ENCODE measurements at places on chromosomes 2 and 18.
A peak's percentile ranks its signal among the peaks of the same experiment; 100 is the strongest.

DNA sequence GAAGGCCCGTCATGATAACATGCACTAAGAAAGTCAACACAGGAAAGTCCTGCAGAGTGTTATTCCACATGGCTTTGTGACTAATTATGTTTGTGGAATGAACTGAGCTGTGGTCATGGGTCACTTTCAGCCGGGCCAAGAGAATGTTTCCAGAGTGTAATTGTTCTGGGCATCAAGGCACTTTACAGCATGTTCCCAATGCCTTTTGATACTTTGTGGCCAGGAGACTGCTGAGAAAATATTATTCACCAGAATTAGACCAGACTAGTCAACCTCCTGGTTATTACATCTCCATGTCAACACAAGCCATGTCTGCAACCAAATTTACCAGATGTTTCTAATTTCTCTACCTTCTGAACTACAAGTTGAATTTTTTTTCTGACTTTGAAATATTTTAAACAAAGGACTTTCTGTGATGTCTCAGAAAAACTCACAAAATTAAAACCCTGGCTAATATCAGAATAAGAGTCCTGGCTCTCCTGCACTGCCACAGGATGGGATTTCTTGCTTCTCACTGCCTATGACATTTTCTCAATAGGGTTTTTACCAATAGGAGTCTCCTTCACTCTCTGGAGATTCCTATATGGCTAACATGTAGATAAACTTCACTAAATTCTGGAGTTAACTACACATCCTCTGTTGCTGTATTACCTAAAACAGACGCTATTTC lies 90.6 kb upstream of the WDR75 start:
- no peak for DNase-seq

DNA sequence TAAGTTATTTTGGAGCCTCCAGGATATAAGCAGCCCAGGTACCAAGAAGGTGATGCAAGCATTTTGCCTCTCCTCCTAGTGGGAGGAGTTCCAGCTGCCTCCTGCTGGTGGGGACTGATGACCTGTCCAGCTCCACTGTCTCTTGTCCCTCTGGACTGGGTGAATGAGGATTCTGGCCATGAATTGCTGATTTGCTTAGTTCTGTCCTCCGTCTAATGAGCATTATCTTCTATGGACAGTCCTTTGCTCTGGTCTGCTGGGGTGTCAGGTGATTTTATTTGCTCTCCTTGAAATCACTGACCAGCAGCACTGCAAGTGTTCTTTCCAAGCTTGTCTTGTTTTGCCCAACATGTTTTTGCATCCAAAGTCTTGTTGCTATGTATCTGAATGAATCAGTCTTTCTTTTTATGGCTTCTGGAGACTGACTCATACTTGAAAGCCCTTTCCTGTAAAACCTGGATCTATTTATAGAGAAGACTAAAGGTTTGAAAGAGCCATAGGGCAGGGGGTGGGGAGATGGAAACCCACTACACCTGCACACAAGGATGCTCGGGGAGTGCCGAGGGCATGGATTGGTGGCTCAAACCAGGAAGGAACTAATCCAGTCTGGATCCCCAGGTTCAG lies 40.5 kb upstream of the EFHD1 start:
- DNase-seq, result no peak

GRCh38 chr2:207512356-207512755 lies 17.4 kb upstream of the CREB1 start:
- no peak for DNase-seq

- DNase-seq, result no peak
Observed at GRCh38 chr2:170986566-170987258, 57.7 kb downstream of the GORASP2 start.

DNA sequence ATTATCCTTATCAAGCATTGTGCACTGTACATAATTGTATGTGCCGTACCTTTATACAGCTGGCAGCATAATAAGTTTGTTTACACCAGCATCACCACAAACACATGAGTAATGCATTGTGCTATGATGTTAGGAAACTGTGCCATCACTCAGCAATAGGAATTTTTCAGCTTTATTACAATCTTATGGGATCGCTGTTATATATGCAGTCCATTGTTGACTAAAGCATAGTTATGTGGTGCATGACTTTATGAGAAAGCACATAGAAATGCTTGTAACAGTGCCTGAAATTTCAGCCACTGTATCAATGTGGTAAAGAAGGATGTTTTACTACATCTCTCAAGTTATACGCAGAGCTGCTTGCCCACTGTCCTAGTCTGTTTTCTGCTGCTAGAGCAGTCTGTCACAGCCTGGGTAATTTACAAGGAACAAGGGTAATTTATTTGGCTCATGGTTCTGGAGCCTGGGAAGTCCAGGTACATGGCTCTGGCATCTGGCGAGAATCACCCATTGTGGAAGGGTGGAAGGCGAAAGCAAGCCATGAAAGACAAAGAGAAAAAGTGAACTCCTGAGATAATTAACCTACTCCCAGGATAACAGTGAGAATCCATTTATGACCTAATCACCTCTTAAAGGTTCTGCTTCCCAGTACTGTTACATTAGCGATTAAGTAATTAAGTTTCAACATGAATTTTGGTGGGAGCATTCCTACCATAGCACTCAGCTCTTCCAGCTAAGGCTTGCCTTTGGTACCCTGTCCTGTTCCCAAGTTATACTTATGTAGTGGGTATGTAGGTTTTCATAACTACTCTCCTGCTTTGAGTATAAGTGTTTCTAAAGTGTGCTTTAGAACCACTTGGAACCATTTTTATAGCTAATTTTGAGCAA lies 4.6 kb downstream of the MAP3K20 start:
- no peak for DNase-seq

DNA sequence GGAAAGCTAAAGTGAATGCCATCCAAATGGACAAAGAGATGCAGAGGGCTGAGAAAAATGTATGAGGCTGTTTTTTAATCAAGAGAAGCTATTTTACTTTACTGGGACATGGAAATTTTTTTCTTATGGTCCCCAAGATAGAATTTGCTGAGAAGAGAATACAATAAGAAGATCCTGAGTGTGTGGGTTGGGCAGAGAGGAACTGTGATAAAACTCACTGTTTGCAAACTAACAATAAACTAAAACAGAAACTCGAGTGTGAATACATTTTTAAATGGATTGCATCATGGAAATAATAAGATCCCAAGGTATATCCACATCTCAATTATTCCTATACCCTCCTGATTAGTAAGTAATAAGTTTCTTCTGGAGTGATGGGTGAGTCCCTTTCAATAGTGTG lies 4.4 kb downstream of the NEB start:
- DNase-seq, result no peak

DNA sequence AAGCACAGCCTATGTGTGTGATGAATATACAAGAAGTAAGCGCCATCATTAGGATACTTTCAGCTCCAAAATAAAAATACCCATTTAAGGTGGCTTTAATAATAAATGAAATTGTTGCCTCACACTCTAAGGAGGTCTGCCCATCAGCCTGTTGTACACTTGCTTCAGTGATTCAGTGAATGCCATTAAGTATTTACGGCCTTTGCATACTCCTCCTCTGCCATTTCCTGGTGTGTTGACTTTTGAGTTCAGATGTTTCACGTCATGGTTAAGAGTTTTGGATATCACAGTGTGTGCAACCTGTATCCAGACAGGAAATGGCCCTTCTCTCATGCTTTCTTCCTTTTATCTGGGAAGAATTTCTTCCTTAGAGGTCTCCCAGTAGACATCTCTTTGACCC lies 38.6 kb upstream of the SNORC start:
- DNase-seq, result no peak

DNA sequence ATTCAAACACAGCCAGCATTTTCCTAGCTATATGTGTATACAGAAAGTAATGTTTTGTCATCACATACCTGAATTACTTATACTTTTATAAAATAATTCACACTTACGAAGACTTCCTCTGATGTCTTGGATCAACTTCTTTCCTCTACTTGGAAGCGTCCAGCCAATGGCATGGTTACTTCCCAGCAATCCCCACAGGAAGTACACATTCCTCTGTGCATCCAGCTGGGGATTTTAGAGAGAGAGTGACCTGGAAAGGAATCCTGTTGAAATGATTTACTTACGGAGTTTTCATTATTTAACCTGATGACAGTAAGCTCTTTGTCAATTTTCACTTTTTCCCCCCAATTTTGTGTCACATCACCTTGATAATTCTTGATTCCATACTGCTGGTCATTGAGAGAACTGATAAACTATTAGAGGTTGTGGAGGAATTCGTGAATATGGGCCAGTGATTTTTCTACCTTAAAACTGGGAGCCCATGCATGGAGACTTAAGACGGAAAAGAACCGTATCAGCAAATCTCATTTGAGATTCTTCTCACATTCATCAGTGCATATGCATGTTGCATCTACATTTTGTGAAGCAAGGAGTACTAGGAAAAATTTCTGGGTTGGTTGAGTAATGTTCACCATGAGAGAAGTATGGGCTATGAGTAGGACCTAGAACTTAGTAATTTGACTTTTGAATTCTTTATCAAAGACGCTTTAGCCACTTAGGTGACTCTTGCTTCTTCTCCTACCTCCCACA lies 9.0 kb upstream of the IL18R1 start:
- DNase-seq, result no peak

DNA sequence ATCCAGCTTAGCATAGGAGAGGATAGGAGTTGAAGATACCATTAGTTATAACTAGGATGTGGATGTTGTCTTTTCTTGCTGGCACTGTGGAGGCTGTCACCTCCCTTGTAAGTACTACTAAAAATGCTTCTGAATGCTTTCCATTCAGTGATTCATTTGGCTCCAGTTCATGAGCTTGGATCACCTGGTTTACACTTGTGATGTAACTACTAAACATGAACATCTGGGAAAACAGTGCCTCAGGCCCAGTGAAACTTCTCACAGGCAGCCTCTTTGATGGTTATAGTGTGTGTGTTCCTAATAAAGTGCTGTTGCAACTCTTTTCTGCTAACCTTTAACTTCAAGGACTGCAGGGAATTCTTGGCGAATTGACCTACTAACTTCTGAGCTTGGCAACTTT lies 13.0 kb upstream of the SLC9A2 start:
- no peak for DNase-seq

- no peak for DNase-seq
Observed at GRCh38 chr2:164560181-164560792, 61.0 kb downstream of the GRB14 start.

- DNase-seq, result no peak
Observed at GRCh38 chr2:170721678-170722077, 6.5 kb downstream of the SP5 start.

DNA sequence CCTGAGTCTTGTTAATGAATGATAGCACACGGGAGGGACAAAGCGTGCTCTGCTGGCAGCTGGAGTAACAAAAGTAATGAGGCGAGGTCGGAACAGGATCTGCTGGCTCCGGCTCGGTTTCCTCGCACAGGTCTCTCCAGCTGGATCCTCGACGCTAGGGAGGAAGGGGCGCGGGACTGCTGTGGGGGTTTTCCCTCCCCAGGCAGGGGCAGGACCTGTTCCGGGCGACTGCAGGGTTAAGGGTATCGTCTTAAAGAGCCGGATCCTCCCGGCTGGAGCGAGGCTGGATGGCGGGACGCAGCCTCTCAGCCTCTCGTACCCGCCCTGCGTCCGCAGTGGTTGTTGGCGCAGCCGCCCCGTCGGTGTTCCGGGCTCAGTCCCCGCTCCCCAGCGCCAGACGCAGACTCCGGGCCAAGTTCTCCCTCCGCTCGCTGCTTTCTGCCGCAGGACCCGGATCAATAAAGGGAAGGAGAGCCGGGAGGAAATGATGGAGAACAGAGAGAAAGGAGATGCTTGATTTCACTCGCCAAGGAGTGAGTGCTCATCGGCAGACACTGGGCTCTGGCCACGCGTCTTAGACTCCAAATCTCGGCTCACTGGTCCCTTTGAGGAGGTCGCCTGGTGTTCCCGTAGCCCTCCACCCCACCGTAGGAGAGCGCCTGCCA lies 1.1 kb upstream of the LIPG start:
- DNase-seq, result no peak

DNA sequence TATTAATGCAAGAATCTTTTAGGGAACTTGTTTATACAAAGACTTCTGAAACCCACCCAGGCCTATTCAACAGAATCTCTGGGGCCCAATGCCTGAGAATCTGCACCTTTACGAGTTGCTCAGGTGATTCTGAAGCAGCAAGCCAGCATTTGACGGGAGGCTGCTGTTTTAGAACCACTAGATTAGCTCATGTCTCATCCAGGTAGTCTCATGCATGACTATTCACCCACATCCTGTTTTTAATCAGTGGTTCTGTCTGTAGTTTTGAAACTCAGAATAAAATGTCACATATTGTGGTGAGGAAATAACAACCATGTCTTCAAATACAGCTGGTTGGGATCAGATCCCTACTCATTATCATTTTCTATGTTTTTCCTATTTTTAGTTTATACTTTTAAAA lies 39.5 kb downstream of the CYTIP start:
- peak; percentile 32 for DNase-seq

DNA sequence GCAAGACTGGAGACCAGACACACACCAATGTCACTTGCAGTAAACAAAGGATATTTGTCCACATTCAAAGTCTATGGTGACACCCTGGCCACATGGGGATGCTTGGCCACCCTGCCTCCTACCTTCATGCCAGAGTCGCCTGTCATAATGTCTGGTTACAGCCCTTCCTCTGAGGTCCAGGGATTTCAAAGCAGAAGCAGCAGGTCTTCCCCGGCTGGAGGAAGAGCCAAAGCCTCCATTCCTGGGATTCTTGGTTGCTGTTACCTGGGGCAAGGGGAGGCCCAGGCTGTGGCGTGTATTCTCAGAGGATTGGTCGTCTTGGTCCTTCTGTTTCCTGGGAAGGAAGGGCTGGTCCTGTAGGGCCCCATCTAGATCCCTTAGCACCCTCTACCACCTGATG lies 2.3 kb upstream of the ALPP start:
- no peak for DNase-seq

DNA sequence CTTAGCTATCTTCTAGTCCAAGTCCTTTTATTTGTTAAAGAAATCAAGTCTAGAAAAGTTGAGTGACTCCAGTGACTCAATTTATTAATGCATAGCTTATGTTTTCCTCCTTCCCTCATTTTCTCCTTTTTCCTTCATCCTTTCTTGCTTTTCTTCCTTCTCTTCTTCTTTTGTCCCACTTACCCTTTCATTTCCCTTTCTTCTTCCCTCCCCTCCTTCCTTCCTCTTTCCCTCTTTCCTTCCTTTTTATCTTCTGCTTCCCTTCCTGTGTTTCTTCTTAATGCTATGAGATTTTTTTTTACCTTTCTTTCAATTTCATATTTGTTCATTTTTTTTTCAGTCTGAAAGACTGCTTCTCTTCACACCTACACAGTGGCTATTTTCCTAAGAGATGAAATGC lies 555.5 kb downstream of the PIK3C3 start:
- no peak for DNase-seq

DNA sequence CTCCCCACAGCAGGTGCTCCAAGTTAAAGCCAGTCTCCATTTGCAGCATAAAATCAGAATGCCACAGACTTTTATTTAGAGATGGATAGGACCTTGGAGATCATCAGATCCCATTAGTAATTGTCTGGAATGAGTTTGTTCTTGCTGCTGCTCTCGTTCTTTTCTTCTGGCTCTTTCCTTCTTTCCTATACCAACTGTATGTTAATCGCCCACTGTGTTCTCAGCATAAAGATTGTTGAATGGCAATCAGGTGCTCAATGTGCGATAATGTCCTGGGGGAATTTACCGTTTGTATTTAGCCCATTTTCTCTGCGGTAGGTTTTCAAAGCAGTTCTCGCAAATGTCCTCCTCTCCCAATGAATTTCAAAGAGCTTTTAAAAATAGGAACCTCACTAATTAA lies 3.3 kb downstream of the GPR39 start:
- DNase-seq, result no peak

Data from stimulated activated CD8-positive, alpha-beta memory T cell treated with anti-CD3 and anti-CD28 coated beads, Interleukin-15, amount 100 ng/mL, for 48 hours (primary cell).